Activated naive CD4-positive, alpha-beta T cell (primary cell): ENCODE measurements at places on chromosomes 2 and 18.

DNA sequence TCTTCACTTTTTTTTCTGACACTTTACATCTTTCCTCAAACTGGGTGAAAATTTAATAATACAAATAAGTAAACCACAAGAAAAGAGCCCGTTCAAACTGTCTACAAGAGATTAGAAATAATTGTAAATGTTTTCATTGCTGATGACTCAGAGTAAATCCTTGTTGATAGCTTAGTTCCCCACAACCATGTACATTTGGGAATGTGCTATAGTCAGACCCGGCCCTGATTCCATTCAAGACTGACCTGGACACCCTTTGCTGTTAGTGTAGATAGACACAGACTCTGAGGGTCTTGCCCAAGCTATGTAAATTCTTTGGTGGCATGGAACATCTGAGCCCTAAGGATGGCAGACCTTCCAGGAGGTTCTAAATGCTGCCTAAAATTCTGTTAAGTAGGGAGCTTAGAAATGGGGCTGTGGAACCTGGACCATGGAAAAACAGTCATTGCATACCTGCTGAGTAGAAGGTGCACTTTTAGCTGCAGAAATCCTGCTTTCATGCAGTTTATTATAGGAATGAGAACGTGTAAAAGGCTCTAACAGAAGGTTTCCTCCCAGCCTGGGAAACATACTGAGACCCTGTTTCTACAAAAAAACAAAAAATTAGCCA lies 3.7 kb downstream of the MALT1 start:
- DNase-seq: no peak

- DNase-seq: no peak
Measured at GRCh38 chr18:25726298-25726697, 364.1 kb downstream of the SS18 start.

- no peak for DNase-seq
Measured at GRCh38 chr2:10497797-10498251, 49.7 kb upstream of the ODC1 start.

GRCh38 chr18:55735199-55735855 lies 147.3 kb upstream of the TCF4 start:
- DNase-seq: no peak

DNA sequence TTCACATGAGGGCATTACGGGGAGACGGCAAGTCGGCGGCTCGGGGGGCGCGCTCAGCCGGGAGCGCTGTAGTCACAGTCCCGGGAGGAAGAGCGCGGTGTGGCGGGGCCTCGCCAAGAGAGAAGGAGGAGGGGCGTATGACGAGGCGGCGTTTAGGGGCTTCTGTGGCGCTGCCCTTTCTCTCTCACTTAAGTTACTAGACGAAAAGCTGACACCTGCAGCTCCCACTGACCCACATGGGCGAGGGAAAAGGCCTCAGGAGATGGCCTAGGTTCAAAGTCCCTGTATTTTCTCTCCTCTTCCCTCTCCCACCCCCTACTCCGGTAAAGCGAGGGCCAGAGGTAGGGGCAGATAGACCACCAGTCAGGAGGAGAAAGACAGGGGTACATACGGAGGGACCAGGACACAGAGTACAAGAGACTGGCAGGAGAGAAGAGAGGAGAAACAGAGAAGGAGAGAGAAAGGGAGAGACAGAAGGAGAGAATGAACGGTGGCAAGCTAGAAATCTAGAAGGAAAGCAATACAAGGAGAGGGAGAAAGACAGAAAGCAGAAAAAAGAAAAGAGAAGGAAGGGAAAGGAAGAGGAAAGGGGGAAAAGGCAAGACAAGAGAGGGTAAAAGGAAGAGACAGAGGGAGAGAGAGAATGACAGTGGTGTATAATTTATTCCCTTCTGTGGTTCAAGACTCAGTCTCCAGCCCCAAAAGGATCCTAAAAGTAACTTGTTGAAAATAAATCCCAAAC lies 3.8 kb downstream of the SIX2 start:
- DNase-seq: no peak

- DNase-seq: no peak
Measured at GRCh38 chr2:218081063-218081462, 12.0 kb downstream of the RUFY4 start.

- DNase-seq: no peak
Measured at GRCh38 chr2:207970147-207970825, 55.0 kb downstream of the PLEKHM3 start.

GRCh38 chr2:3033315-3033714 lies 344.3 kb downstream of the EIPR1 start:
- no peak for DNase-seq

- no peak for DNase-seq
Measured at GRCh38 chr2:34121076-34121475, 522.0 kb upstream of the FAM98A start.

- DNase-seq: no peak
Measured at GRCh38 chr2:71546777-71547281, 93.5 kb downstream of the DYSF start.

GRCh38 chr2:13725945-13726344 lies 906.6 kb upstream of the LRATD1 start:
- no peak for DNase-seq

DNA sequence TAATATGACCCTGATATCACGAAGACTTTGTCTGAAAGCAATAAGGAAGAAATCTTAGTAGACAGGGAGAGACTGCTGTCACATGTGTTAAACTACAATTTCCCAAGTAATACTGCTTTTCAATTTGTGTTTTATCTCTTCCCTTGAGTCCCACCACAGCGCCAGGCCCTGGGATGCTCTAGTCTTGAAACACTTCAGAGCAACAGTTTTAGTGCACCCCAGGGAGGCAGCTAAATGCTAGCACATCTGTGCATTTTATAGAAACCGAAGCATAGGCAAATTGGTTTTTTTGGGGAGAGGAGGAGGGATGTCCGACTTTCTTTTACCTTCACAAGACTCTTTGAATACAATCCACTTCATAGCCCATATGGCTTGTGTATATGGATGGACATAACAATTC lies 550.0 kb upstream of the SYT4 start:
- no peak for DNase-seq

GRCh38 chr2:141889788-141890187 lies 241.0 kb downstream of the LRP1B start:
- no peak for DNase-seq

GRCh38 chr2:18487106-18487913 lies 73.1 kb downstream of the RDH14 start:
- no peak for DNase-seq

DNA sequence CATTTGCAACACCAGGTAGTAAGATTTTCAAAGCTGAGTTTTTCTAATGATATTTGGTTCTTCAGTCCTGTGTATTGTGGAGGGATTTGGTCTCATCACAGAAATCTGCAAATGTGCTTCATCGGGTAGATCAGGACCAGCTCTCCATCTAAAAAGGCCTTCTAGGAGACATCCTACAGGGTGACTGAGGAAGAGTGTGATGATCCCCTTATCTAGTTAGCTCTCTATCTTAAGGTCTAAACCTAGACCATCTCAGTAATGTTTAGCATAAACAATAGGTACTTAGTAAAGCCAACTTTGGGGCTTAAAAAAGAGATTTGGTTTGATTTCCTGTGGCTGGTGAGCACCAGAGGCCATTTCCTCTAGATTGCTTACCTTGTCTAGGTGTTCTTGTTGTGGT lies 145.2 kb downstream of the PRPF40A start:
- no peak for DNase-seq

- no peak for DNase-seq
Measured at GRCh38 chr2:15506229-15506819, 54.8 kb downstream of the NBAS start.

DNA sequence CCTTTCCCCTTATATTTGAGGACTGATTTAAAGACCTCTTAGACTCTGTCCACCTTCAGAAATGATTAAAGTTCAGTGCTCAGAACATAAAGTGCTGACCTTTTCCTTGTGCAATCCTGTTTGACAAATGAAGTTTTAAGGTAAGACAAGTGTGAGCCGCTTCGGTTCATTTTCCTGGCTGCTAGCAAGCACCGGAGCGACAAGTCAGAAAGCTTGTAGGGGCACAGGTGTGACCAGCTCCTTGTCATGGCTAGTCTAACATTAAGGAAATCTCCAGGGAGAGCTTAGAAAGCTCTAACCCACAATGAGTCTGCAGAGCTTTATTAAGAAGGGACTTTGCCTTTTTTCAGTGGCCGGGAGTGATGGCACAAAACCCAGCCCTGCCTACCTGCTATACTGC lies 2.3 kb upstream of the NCKAP5 start:
- no peak for DNase-seq

- DNase-seq: no peak
Measured at GRCh38 chr2:10423400-10423774, 24.7 kb downstream of the ODC1 start.

GRCh38 chr2:172885996-172886395 lies 150.4 kb downstream of the RAPGEF4 start:
- DNase-seq: no peak

- no peak for DNase-seq
Measured at GRCh38 chr18:22822024-22822423, 111.1 kb upstream of the RBBP8 start.

DNA sequence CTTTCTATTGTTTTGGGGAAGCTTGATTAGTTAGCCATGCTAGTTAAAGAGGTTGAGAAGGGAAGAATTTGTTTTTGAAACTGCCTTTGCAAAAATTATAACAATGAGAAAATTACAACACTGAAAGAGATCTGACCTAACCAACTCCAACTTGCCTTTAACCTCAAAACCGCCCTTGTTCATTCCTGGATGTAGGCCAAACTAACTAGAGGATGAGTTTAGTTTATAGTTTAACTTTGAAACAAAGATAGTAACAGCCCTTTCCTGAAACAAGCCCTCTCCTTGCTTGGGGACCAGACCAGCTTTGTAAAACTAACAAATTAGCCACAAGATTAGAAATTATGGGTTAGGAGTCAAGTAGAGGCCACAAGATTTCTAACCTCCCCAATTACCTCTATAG lies 713.9 kb downstream of the CPS1 start:
- no peak for DNase-seq

- DNase-seq: no peak
Measured at GRCh38 chr2:132415915-132416722, 486 bp upstream of the GPR39 start.

DNA sequence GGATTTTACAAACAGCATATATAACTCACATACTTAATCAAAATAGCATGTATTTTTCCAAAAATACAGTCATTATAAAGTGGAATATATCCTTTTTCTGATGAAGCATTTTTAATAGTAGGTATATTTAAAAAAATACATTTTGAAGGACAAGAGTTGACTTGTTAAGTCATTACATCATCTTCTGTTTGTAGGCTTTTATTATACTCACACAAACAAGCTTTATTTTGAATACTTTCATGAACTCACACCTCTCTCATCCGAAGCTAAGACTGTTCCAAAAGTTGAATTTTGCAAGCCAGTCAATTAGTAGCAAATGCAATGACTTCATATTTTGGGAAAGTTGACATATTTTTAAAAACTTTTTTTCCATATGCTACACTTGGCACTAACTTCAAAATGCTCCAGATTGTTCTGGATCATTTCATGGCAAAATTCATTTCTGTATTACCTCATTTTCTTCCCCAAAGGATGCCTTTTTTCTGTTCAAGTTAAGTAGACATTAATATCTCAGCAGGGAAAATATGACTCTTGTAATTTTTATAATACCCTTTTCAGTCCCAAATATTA lies 68.5 kb upstream of the WDR75 start:
- no peak for DNase-seq

GRCh38 chr2:131043199-131044074 lies 49.8 kb downstream of the FAM168B start:
- DNase-seq: no peak

- DNase-seq: no peak
Measured at GRCh38 chr2:6310256-6311215, 555.2 kb downstream of the CMPK2 start.

DNA sequence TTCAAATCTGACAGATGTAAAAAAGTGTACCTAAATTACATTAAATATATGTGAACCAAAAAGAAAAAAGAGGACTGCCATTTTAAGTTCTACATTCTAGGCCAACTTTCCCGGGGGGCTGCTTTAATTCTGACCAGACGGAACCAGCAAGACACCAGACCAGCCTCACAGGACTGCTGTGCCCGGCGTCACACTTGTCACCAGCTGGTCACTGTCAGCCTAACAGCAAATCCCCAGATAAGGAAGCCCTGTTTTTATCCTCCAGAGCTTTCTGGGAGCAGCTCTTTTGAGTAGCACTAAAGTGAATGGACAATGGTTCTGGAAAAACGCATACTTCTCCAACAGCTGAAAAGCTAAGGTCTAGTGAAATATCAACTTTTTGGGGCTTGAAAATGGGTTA lies 35.6 kb downstream of the CYB5A start:
- DNase-seq: no peak

DNA sequence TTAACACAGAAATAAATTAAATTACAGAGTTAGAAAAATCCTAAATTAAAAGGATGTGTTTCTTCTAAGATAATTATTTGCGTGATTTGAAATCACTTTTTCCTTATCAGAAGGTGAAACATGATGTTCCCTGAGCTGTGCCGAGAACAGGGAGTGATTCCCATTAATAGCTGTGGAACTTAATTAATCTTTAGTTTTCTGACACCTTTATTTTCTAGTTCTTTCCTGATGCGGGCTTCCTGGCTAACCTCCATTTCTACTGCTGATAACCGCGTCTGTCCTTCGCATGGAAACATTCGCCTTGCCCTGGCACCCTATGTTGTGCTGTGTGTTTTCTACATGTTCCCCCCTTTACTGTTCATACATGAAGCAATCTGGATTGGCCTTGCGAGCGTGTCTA lies 172.9 kb downstream of the FAM210A start:
- no peak for DNase-seq

GRCh38 chr2:30433541-30434299 lies 13.3 kb upstream of the LCLAT1 start:
- no peak for DNase-seq

- no peak for DNase-seq
Measured at GRCh38 chr18:31555971-31556747, 35.5 kb upstream of the TTR start.

DNA sequence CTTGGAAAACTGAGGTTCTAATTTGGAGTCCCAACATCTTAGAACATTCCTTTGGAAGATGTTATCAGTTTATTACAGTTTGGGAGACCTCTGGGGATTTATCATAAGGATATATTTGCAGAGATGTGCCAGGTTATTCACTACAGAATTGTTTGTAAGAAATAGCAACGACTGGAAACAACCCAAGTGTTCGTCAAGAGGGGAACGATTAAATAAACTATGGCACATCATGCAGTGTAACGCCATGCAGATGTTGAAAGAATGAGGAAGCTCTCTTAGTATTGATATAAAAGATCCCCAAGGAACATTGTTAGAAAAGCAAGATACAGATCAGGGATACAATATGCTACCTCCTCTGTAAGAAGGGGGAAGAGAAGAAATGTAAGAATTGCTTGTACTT lies 210.6 kb downstream of the TMEM247 start:
- DNase-seq: no peak
